ENCODE measurements at places on chromosomes 11 and 22.

- peak; percentile 32 for DNase-seq
Observed at GRCh38 chr11:35969089-35970042, 25.5 kb downstream of the LDLRAD3 start.

GRCh38 chr11:114155116-114155515 is 95.6 kb downstream of the ZBTB16 start:
- no peak for DNase-seq

DNA sequence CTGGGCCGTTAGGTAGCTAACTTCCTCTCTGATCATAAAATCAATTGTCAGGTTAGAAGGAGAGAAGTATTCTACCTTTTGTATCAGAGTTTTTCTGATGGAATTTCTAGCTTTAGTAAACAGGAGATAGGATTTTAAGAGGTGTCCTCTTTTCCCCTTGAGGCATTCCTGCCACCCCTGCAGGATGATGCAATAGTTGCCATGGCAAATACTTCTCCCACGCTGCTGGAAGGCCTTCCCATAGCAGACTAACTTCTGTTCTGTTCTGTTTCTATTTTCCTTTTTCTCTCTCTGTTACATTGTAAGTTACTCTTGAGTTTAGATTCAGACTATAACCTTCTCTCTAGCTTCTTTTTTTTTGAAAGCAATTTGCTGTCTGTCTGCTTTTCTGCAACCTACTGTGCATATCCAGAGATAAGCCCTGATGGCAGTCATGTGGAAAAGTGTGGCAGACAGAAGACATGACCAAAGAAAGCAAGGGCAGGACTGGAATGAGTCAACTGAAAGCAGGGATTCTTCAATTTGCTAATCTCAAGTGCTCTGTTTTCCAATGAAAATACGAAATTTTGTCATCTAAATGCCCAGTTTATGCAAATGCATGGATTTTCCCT is 679.1 kb downstream of the DLG2 start:
- DNase-seq = no peak

- DNase-seq = no peak
Observed at GRCh38 chr11:100273066-100273815, 413.8 kb upstream of the ARHGAP42 start.

DNA sequence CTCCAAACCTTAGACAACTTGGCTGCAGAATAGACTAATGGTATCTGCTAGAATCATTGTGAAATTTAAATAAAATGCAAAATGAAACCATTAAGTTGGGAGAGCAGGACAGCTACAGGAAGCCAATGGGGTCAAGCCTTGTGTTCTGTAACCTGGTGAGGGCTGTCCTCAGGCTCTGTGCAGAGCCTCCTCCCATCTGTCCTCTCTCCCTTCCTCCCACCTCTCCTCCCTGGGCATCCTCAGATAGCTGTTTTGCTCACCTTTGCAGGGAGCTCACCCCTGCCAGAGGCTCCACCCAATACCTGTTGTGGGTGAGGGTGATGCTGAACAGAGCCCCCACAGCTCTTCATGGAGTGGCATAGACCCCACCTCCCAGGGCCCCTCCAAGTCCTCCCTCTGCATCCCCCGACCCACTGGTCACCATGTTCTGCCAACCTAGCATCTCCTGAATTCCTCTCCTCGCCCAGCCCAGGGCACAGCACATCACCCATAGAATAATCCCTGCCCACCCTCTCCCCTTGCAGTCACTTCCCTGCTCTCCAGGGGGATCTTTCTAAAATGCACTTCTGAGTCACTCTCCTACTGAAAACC is 100.3 kb downstream of the PDE2A start:
- no peak for DNase-seq

GRCh38 chr11:113670149-113670830 is 35.8 kb downstream of the TMPRSS5 start:
- DNase-seq = no peak

- no peak for DNase-seq
Observed at GRCh38 chr11:6626971-6627761, 7.9 kb upstream of the TPP1 start.

DNA sequence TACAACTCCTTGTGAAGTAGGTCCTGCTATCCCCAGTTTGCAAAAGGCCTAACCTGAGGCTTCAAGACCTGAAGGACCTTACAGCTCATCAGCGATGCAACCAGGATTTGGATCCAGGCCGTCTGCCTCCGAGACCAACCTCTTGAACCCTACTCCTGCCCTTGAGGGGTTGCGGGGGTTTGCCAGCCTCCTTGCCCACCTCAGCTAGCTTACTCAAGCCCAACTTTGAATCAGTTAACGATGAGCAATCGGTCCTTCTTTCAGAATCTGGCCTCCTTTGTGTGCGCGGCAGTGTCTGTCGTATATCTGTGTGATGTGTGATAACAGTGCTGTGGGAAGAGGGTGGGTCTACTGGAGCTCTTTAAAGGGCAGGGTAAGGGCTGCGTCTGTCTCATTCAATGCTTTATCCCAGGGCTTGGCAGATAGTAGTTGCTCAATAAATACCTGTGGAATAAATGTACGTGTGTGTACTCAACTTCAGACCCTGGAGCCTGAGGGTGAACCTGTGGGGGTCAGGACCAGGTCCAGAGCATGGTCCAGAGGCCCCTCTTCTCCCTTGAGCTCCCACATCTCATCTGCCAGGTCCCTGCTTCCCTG is 3.2 kb downstream of the CHRM1 start:
- no peak for DNase-seq

GRCh38 chr22:20909543-20910303 is 7.5 kb upstream of the CRKL start:
- no peak for DNase-seq

DNA sequence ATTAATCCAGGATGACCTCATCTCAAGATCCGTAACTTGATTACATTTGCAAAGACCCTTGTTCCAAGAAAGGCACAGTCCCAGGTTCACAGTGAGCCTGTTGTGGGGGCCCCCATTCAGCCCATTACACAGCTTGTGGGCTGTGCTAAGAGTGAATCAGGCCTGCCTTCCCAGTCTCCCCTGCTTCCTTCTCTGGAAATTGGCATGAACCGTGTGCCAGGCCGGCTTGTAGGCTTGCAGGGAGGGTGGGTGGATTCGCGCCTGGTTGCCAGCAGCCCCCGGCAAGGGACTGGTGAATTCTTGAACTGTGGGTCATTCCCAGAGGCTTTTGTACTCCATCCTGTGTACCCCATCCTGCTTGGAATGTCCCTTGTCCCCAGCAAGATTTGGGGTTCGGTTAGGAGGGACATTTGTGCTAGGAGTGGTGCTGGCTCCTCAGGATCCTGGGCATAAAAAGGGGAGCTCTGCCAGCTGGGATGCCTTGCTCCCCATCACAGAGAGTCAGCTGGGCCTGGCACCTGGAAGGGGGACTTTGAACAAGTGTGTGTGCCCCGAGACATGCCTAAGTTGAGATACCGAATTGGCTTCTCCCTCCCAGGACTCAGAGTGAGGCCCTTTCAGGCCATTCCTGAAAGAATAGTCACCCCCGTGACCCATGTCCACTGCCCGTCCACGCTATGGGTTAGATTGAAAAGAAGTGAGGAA is 818.2 kb downstream of the BRD1 start:
- DNase-seq = peak; percentile 1

DNA sequence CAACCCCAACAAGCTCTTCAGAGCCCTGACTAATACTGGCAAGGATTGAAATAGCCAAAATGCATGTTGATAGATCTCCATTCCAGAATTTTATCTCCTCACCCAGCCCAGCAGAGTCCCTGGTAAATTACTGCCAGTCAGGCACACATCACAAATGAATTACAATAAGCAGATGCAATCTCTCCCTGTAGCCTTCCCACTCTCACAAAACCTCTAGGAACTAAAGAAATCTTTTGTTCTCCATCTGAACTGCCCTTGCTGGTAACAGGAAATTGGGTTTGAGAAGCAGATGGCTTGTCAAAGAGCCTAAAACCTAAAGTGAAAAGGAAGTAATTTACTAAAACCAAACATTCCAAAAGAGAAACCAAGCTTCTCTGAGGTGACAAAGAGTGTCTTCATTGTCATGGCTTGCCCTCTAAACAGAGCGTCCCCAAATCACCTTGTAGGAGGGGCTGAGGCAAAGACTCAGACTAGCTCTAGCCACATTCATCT is 59.5 kb downstream of the FAM168A start:
- no peak for DNase-seq

GRCh38 chr11:133810766-133811165 is 34.5 kb downstream of the SPATA19 start:
- DNase-seq = no peak

- DNase-seq = no peak
Observed at GRCh38 chr22:20889025-20889704, 28.0 kb upstream of the CRKL start.

- no peak for DNase-seq
Observed at GRCh38 chr11:119886667-119887230, 157.7 kb upstream of the NECTIN1 start.

DNA sequence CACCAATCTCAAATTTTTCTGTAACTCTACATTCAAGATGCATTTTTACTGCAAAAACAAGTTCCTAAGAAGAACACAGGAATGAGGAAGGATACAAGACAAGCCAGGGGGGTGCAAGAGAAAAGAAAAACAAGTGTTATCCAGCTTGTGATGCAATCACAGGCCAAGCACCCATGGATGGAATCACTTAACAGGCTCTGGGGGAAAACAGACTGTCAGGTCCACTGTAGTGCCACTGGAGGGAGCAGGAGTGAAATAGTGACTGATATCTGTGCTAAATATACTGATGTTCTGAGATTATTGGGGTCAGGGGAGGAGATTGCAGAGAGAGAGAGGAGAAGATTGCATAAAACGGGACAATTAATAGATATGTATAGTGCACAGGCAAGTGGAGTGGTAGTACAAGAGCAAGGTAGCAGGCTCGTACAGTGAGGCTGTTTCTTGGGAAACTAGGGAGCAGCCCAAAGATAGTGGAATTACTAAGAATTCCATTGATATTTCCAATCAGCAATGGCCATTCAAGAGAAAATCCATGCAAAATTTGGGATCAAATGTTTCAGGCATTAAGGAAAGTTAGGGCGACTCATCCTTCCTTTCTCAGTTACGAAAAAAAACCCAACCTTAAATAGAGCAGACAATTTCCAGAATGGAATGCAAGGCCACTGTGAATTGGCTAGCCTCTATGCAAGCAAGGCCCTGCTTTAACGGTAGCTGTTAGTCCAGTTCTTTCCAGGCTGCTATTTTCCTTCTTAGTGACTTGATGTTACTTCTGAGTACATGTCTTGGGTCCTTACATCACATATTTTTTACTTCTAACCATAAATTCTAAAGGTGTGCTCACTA is 52.2 kb upstream of the CEP126 start:
- DNase-seq = peak; percentile 77

DNA sequence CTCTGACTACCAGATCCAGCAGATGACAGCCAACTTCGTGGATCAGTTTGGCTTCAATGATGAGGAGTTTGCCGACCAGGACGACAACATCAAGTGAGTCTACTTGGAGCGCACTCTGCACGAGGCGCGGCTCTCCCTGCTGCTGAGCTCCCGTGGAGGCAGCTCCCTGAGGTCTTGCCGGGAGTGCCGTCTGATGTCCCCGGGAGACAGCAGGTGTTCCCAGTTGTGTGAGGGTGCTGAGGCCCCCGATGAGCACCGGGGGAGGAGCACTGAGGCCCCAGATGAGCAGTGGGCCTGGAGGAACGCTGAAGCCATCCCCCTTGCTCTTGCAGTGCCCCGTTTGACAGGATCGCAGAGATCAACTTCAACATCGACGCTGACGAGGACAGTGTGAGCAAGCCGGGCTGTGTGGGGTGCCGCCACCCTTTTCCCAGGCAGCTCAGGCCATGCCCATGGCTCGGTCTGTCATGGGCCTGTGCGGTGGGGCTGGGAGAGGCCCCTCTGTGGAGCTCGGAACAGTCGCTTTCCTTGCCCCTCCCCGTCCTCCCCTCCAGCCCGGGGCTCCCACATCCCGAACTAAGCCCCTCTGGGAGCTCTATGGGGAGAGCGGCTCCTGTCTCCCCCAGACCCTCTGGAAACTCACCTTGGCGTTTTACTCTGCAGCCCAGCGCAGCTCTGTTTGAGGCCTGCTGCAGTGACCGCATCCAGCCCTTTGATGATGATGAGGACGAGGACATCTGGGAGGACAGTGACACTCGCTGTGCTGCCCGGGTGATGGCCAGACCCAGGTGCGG is 37.1 kb downstream of the SBF1 start:
- DNase-seq = no peak

- DNase-seq = no peak
Observed at GRCh38 chr11:96412761-96413381, 23.1 kb downstream of the JRKL start.

- no peak for DNase-seq
Observed at GRCh38 chr22:17552737-17553136, 10.6 kb upstream of the SLC25A18 start.

DNA sequence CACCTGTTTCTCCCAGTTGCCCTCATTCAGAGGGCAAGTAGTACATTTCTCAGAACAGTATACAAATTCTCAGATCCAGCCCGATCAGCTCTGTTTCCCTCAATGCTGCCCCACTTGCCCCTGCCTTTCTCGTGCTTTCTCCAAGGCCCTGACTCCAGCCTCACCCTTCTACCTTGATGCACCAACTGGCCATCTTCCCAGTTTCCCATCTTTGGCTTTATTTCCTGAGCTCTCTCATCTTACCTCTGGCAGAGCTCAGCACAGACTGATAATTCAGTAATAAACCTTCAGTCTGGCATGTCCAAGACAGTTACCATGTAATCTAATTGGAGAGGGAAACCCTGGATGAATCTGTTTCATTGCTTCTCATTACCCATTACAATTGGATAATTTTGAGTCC is 184.5 kb upstream of the ISX start:
- no peak for DNase-seq

- no peak for DNase-seq
Observed at GRCh38 chr11:82796998-82797961, 63.6 kb upstream of the FAM181B start.

GRCh38 chr11:57378186-57378585 is 2.8 kb downstream of the PRG3 start:
- DNase-seq = no peak

GRCh38 chr22:23075525-23076216 is 5.4 kb downstream of the GNAZ start:
- peak; percentile 60 for DNase-seq

- peak; percentile 69 for DNase-seq
Observed at GRCh38 chr11:19777377-19778102, 64.9 kb downstream of the NAV2 start.

DNA sequence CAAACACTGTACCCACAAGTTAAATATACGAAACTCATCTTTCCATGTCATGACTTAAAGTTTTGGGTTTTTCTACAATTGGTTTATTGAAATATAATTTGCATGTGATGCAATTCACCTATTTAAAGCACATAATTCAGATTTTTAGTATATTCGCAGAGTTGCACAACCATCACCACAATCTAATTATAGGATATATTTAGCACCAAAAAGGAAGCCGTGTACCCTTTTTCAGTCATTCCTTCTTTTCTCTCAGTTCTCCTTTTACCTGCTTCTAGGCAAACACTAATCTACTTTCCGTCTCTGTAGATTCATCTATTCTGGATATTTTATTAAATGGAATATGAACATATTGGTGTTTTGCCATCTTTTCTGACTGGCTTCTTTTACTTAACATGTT is 1458.1 kb upstream of the TENM4 start:
- no peak for DNase-seq
